ENCODE measurements at places on chromosomes 2 and 18. TPM values are rescaled to one million over a fixed set of nuclear protein-coding genes. Genes with fewer than 3 reads are reported as not detected.

The EVX2 gene
- total RNA-seq = not detected

The NCKAP5 gene
- 2.0 TPM for total RNA-seq

The CXCR1 gene
- 1.1 TPM for total RNA-seq

The EMILIN2 gene
- 21.0 TPM for total RNA-seq

The NXPH2 gene
- total RNA-seq = not detected

The NYAP2 gene
- total RNA-seq = not detected

The REG3G gene
- total RNA-seq = not detected

The DOK6 gene
- 7.2 TPM for total RNA-seq

The ATOH8 gene
- 16.6 TPM for total RNA-seq

The MLPH gene
- 6.0 TPM for total RNA-seq

The THSD7B gene
- total RNA-seq = 1.2 TPM

The C2orf80 gene
- total RNA-seq = not detected

The DUSP28 gene
- total RNA-seq = 2.3 TPM

- no peak for DNase-seq
Observed at GRCh38 chr2:2657121-2657962, 326.3 kb upstream of the MYT1L start.

- DNase-seq = peak; percentile 35
Observed at GRCh38 chr2:236682651-236683422, 113.2 kb downstream of the ACKR3 start.

DNA sequence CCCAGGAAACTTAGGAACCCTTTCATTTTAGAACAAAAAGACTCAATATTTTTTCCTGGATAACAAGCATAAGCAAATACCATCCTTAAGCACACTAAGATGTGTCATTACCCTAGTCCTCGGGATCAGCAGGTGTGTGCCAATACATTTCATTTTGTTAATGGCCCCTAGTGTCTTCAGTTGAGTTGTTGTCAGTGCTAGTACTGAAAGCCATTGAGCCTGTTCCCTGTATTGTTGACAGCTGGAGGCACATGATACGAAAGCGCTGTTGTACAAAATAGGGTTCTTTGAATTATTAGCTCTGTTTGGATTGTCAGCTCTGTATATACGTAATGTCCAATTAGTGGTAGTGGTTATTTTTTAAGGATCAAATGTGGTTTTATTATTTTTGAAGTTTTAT is 29.5 kb downstream of the VAPA start:
- no peak for DNase-seq

DNA sequence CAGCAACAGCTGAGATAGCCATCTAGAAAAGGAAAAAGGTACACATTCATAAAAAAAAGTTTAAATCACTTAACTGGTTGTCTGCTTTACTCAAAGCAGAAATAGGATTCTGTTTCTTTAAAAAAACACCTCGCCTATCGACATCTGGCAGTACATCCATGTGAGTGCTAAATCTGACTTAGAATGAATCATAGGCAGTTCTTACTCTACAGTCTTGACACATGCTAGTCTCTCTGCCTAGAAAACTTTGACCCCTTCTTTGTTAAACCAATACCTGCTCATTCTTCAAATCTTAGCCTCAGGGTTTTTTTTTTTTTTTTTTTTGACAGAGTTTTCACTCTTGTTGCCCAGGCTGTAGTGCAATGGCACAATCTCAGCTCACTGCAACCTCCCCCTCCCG is 37.1 kb upstream of the GPR75 start:
- DNase-seq = no peak

- DNase-seq = peak; percentile 79
Observed at GRCh38 chr2:215831296-215831913, 181.9 kb downstream of the MREG start.

DNA sequence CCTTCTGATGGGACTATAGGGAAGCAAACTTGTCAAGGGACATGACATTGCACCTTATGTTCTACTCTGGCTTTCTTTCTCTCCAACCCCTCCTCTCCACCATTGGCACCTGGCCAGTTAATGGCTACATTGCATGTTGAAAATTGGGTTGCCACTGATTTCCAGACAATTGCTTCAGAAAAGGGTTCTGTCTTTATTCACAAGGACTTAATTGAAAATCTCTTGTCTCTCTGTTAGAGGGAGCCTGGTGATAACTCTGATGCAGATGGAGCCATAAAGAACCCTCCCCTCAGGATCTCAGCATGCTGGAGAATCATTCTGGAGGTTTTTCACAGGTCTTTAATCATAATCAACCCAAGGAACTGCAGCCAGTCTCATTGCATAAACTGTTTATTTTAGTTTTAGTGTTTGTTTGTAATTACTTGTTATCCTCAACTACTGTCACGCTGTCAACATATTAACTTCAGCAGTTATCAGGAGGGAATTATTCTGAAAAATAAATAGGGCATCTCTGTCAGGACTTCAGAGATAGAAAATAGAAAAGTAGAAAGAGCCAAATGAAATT is 316.8 kb downstream of the RIT2 start:
- DNase-seq = no peak

GRCh38 chr2:22821458-22821857 is 563.5 kb upstream of the KLHL29 start:
- DNase-seq = no peak

DNA sequence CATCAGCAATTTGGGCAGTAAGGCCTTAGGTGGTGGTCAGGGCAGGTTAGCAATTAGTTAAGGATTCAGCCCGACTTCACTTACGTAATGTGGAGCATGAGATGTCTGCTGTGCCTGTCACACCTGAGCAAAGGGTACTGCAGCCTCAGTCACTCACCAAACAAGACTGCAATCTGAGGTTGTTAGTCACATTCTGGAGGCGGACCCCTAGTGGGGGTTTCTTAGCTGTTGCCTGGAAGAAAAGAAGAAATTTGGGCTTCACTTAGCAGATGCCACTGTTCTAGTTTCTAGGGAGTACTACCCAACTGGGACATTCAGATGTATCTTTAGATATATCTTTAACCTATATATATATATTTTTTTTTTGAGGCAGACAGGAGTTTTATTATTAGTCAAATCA is 529.9 kb downstream of the SLC4A3 start:
- no peak for DNase-seq

- no peak for DNase-seq
Observed at GRCh38 chr2:225472161-225472560, 72.7 kb downstream of the NYAP2 start.

GRCh38 chr18:57869221-57869620 is 66.1 kb upstream of the ATP8B1 start:
- DNase-seq = no peak

- no peak for DNase-seq
Observed at GRCh38 chr18:79720359-79720733, 40.7 kb downstream of the CTDP1 start.

GRCh38 chr2:36587101-36587500 is 10.9 kb downstream of the FEZ2 start:
- DNase-seq = no peak

DNA sequence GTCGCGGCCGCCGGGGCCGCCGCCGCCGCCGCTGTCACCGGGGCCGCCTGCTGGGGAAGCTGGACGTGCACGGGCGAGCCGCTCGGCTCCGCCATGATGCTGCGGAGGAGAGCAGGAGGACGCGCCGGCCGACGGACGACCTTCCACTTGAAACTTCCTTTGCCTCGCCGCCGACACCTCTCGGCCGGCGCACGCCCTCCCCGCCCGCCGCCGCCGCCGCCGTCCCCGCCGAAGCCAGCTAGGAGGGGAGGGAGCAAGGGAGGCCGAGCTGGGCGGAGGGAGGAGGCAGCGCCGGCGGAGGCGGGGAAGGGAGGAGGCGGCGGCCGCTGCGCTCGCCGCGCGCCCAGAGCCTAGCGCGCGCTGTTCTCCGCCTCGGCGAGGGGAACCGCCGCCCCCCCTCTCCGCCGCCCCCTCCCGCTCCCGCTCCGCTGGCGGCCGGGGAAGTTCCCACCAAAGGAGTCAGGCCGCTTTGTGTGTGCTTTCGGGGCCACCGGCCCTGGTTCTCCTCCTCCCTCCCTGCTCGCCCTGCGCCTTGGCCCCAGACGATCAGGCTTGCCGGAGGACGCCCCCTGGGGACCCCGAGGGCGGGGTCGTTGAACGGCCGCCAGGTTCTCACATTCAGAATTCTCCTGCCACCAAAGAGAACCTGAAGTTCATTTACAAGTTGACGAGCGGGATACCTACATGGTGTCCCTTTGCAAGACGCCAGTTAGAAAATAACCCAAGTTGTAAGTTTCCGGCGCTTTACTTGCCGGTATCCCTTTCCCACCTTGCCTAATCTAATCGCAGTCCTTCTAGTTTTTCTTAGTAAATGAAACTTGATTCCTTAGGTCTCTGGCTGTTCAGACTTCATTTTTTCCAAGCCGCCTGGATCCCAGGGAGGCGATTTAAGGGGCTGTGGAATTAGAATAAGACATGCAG is at the start of gene STK39:
STK39 (minus strand) TSS at position 255 of the 921 bp plus-strand sequence; CDS start at position 95, 160 bp downstream.
- peak; percentile 91 for DNase-seq

- no peak for DNase-seq
Observed at GRCh38 chr2:217415316-217415715, 555.5 kb upstream of the TNP1 start.

- DNase-seq = no peak
Observed at GRCh38 chr18:40769786-40770185, 1185.2 kb upstream of the PIK3C3 start.

GRCh38 chr2:226121046-226121738 is 678.4 kb downstream of the IRS1 start:
- DNase-seq = no peak

- DNase-seq = no peak
Observed at GRCh38 chr2:219733106-219733505, 105.7 kb downstream of the SLC4A3 start.

DNA sequence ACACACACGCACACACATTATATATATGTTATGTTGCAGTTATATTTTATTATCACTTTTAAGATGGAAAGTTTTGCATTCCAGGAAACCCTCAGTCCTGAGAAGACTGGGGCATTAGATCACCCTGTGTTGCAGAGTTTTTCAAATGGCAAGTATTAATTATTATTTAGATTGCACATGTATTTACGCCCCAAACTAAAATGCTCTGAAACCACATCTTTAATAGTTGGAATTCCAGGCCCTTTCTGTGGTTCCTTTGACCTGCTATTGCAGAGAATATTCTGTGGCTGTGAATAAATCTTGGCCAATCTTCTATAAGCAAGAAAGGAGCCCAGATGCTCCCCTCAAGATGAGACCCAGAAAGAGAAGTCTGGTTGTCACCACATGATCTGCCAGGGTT is 427.0 kb upstream of the TNP1 start:
- DNase-seq = no peak

- DNase-seq = no peak
Observed at GRCh38 chr2:218186876-218187275, 20.1 kb upstream of the CXCR1 start.

GRCh38 chr2:218026676-218027425 is 24.1 kb upstream of the TNS1 start:
- no peak for DNase-seq

DNA sequence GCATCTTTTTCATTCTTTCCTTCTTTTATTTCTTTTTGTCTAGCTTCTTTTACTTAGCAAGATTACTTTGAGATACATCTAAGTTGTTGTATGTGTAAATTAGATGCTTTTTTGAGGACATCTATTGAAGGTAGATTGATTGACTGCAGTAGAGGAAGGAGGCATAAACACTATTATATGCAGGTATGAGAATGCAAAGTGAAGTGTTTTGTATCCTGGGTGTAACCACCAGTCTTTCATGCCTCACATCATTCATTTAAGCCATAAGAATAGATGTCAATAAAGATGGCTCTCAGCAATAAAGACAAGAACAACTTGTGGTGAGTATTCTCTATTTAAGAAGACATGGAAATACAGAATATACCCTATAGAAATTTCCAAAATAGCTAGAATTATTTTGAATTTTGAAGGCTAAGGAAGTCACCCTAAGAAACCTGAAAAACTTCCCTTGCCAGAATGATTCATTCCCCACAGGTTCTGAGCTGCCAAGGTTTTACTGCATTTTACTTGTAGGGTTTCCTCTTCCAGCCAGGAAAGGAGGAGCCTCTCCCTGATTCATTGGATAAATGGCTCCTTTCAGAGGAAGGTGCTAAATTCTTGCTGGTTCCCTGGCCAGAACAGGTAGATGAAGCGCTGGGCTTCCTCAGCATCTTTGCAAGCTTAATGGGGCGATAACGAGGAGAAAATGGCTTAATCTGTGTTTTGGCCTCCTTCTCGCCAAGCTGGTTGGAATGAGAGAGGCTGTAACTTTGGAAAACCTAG is 279.8 kb upstream of the SLC14A2 start:
- no peak for DNase-seq

- DNase-seq = no peak
Observed at GRCh38 chr2:208501206-208501605, 94.6 kb downstream of the PTH2R start.

DNA sequence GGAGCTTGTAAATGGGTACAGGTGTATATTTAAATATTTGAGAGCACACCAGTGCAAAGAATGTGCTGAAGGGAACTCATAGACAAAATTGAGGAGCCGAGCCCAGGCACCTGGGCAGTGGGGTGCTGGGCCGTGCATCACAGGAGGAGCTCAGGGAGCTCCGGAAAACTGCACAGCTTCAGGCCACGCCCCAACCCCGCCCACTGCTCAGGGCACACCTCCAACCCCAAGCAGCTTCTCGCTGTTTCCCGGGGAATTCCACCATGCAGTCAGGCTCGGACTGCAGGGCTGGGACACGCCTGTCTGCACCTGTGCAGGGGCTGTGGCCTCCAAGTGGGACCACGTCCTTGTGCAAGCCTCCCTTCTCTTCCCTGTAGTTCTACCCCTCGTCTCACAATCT is 243.0 kb downstream of the HDAC4 start:
- peak; percentile 75 for DNase-seq

GRCh38 chr2:157061799-157062198 is 195.7 kb upstream of the GALNT5 start:
- DNase-seq = no peak

Data from posterior vena cava (tissue), 2 donors.